ENCODE measurements at places on chromosomes 13 and 19.

GRCh38 chr19:18645035-18645511, 8.2 kb downstream of the KLHL26 start:
- no peak for DNase-seq

- DNase-seq: no peak
Measured at GRCh38 chr13:28607187-28607955, 51.6 kb upstream of the POMP start.

GRCh38 chr13:105272660-105273631, 1262.5 kb downstream of the EFNB2 start:
- DNase-seq: no peak

GRCh38 chr13:40406405-40407120, 259.9 kb downstream of the FOXO1 start:
- DNase-seq: no peak

GRCh38 chr19:10500247-10500592, 2.9 kb downstream of the KEAP1 start:
- no peak for DNase-seq

DNA sequence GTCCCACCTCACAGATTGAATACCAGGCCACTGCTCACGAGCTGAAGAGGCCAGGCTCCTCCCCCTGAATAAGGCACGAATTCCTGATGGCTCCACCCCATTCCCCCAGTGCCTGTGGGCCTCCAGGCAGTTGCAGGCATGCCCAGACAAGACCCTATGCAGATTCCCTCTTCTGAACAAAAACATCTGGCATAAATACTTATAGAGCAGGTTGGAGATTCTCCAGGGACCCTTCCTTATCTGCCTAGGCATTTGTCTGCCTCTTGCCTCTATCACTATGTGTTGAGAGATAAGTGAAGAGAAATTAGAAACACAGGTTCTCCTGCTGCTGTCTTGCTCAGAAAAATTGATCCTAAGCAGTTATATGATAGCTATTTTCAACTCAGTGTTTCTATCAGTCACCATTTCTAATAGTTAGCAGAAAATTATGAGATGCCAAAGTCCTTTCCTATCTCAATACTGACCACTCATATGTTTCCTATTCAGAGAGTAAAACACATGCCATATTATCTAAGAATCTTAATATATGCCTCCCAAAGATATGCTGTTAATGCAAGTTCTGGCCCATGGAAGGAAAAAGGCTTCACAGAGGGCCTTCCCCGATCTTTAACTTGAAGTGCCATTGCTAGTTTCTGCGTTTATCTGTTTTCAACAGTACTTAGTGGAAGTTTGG, 364.0 kb downstream of the KCTD12 start:
- DNase-seq: no peak

DNA sequence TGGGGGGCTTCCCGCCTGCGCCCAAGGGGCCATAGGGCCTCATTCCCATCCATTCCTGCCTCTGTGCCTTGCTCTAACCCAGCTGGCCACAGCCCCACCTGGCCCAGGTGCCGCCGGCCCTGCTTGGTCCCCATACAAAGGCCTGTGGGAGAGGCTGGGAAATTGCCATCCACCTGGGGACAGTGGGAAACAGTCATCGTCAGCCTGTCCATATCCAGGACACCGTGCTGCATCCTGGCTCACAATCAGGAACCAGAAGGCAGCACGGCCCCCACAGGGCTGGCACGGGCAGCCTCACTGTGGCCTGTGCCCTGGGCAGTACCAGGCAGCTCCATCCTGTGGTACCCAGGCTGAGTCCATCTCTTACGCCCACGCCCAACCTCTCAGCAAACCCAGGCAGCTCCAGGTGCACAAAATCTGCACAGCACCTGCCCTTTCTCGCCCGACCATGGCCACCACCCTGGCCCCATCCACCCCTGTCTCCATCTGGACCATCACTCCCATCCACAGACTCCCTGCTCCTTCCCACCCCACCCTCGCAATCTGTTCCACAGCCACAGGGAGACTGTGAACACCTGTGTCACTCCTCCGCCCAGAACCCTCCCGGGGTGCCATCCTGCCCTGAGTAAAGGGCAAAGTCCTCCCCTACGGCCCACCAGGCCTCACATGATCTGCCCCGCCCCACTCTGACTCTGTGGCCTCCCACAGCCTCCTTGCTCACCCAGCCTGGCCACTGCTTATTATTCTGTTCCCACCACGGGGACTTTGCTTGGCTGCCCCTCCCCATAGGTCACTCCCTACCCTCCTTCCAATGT, 21.1 kb upstream of the FBXO27 start:
- DNase-seq: no peak

DNA sequence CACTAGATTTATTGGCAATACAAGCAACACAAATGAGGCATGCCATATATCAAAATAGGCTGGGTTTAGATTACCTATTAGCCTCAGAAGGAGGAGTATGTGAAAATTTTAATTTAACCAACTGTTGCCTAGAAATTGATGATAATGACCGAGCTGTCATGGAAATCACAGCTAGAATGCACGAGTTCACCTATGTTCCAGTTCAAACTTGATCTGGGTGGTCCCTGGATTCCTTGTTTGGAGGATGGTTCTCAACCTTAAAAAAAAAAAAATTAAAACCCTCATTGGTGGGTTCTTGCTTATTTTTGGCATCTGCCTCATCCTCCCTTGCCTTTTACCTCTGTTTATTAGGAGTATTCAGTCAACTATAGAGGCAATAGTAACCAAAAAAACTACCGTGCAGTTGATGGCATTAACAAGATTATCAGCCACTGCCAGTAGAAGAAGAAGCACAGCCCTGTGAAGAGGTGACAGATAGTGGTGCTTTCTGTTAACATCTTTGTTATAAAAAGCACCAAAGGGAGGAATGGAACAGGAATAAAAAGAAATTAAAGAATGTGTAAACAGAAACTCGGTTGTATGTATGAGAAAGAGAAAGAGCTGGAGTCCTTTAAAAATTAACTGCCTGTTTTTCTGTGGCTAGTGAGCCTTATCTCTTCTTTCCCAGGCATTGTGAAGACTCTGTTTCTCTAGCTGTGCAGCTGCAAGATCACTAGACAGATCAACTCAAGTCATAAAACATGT, 106.4 kb downstream of the ZNF429 start:
- DNase-seq: no peak

- no peak for DNase-seq
Measured at GRCh38 chr19:41566001-41566400, 10.0 kb upstream of the CEACAM21 start.

DNA sequence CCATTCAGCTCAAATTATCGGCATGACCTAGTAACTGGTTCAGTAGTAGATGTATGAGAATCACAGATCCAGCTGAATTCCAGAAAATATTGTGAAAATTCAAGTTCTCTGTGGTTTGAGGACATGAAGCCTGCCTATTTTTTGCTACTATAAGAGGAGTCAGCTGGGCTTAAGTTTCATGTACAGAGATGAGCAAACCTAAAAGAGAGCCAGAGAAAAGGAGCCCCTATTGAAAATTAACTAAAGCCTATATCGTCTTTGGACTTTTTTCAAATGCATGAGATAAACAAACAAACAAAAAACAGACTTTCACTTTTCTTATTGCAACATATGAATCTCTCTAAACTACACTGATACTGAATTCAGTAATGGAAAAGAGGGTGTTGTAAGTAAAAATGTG, 106.8 kb upstream of the SPRY2 start:
- DNase-seq: no peak

DNA sequence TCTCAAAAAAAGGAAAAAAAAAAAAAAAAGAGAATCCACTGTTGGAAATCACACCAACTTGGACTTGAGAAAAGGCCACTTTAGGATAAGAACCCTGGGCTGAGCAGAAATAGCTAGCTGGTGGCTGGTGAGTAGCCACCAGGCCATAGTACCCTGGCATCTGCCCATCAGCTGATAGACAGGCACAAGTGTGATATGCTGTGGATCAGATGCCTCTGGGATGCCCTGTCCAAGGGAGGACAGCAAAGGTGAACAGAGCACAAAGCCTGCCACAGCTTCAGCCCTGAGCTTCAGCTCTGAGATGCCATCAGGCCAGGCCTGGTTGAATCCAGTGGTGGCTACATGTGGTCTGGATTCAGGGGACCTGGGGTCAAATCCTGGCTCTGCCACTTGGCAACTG, 8.7 kb downstream of the SIRT2 start:
- no peak for DNase-seq

DNA sequence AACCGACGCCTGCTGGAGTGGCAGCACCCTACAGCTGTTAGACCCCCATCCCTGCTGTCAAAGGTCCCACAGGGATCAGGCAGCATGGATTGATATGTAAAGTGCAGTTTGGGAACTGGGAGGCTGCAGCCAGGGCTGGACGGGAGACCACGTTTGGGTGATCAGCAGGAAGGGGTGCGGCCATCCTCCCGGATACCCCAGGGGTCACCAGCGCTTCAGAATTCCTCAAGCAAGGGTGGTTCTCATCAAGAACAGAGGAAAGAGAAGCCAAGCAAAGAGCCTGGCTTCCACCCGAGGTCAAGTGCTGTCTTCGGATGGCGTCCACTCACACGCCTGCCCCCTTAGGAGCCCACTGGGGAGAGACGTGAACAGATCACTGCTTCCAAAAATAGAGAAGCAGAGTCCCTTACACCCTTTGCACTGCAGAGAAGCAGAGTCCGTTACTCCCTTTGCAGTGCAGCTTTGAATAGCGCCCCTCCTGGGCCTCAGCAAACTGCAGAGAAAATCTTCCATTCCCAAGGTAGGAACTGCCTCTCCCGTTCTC, 35.5 kb downstream of the DHRS12 start:
- no peak for DNase-seq

DNA sequence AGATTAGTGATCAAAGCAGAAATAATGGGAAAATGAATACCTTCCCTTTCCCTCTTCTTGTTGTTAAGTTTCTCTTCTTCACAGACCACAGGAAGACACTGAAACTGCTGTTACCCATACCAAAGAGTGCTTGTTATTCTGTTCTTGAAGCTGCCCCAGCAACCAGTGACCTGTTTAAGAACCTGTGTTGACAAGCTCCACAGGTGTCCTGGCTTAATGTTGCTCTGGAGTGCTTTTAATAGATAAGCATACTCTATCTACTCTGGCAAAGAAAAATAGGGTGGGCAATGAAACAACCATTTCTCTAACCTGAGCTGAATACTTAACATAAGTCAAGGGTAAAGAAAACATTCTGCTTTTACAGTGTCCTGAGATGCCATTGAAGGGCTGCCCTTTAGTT, 506.7 kb upstream of the GPC6 start:
- no peak for DNase-seq

GRCh38 chr19:55674459-55674840, 576 bp upstream of the EPN1 start:
- no peak for DNase-seq

DNA sequence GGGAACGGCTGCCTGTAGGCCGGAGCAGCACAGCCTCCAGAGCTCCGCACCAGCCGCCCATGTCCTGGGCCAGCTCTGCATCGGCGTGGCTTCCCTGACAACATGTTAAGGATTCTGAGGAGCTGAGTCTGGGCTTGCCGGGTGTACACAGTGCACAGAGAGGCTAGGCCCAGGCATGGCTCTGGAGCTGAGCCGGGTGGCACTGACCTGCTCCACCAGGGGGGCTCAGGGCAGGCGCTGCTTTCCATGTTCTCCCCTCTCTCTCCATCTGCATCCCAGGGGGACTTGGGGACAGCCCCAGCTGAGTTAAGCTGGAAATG, 31.6 kb downstream of the AP1M1 start:
- DNase-seq: no peak

DNA sequence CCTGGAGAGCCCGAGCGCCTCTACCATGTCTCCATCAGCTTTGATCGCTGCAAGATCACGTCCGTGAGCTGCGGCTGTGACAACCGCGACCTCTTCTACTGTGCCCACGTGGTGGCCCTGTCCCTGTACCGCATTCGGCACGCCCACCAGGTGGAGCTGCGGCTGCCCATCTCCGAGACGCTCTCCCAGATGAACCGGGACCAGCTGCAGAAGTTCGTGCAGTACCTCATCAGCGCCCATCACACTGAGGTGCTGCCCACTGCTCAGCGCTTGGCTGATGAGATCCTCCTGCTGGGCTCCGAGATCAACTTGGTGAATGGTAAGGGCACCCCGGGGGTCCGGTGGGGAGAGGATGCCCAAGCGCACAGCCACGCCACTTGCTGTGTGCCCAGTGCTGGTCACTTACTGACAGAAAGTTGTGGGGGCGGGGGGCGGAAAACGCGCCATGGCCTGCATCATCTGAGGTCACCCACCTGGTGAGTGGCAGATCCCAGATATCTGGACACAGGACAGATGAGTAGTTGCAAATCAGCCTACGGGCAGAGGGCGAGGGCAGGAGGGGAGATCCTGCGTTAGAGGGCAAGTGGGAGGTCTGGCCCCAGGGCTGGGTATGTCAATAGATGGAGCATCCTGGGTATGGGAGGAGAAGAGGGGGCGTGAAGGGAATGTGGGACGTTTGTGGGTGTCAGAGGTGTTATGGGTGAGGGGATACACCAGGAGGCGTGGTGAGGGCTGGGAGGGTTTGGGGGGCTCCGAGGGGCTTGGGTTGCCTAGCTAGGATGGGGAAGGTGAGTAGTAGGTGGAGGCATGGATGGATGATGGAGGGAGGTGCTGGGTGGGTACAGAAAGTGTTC, 9.8 kb downstream of the ZSWIM4 start:
- no peak for DNase-seq

DNA sequence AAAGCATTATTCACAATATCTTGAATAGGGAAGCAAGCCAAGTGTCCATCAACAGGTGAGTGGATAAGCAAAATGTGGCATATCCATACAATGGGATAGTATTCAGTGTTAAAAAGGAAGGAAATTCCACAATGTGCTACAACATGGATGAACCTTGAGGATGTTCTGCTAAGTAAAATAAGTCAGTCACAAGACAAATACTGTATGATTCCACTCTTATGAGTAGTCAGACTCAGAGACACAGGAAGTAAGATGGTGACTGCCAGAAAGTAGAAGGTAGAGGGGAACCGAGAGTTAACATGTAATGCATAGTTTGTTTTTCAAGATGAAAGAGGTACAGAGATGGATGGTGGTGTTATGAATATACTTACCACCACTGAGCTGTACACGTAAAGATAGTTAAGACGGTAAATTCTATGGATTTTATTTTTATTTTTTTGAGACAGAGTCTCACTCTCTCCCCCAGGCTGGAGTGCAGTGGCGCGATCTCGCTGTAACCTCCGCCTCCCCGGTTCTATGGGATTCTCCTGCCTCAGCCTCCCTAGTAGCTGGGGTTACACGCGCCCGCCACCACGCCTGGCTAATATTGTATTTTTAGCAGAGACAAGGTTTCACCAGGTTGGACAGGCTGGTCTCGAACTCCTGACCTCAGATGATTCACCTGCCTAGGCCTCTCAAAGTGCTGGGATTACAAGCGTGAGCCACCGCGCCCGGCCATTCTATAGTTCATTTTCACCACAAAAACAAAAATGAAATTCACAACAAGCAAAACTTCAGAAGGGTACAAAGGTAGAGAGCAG, 1.0 kb upstream of the CHAMP1 start:
- DNase-seq: no peak

GRCh38 chr19:41133260-41133659, 19.0 kb downstream of the CYP2F1 start:
- DNase-seq: no peak

- DNase-seq: no peak
Measured at GRCh38 chr13:35824825-35825224, 306.4 kb downstream of the DCLK1 start.
